Hypothalamus (tissue), 51 donors: ENCODE measurements at places on chromosomes 12 and 14.
A peak's percentile ranks its signal among the peaks of the same experiment; 100 is the strongest.

DNA sequence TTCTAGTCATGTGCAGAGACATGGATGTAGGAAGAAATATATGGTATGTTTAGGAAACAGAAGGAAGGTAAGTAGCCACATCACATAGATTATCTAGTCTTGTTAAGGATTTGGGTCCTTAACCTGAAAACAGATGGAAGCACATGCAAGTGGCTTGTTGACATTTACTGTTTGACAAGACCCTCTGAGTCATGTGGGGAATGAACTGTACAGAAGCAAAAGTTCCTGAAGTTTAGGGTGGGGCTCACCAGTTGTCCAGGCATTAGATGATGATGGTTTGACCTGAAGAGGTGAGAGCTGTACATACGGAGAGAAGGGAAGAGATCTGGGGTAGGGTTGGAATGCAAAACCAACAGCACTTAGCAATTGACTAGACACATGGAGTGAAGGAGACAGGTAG is 281.1 kb upstream of the GRIP1 start:
- no peak for DNase-seq

- no peak for DNase-seq
Observed at GRCh38 chr14:34099635-34100034, 148.8 kb upstream of the EGLN3 start.

- DNase-seq = no peak
Observed at GRCh38 chr12:96302687-96303310, 97.4 kb downstream of the CDK17 start.

DNA sequence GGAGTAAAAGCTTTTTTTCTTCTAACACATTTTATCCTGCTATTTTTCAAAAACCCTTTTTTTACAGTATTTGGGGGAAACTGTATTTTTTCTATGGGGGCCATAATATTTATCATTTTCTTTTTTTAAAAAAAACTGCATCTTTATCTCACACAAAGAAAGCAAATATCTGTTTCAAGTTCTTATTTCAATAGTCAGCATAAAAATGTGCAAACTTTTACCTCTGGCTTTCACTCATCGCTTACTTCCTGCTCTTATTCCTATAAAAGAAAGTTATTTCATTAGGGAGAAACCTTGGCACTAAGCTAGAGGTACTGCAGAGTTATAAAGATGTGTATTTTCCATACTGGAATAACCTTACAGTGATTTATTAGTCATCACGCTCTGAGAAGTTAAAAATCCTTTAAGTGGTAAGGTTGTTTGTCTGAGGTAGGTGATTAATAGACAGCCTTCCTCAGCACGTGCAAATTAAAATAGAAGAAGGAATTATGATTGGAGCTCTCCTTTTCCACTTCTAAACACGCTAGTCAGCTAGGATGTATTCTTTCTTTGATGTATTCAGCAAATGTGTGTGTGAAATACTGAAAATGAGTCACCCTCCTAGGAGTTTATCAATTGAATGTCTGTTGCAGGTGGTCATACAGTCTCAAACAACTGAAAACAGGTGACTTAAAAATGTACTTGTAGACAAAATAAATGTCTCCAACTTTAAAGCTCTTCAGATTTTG is 461.0 kb downstream of the GXYLT1 start:
- DNase-seq = no peak

GRCh38 chr14:47852278-47852677 is 176.9 kb upstream of the MDGA2 start:
- DNase-seq = no peak

GRCh38 chr14:89399157-89399556 is 17.9 kb downstream of the FOXN3 start:
- DNase-seq = no peak

- no peak for DNase-seq
Observed at GRCh38 chr14:68164711-68165113, 345.1 kb downstream of the RAD51B start.

DNA sequence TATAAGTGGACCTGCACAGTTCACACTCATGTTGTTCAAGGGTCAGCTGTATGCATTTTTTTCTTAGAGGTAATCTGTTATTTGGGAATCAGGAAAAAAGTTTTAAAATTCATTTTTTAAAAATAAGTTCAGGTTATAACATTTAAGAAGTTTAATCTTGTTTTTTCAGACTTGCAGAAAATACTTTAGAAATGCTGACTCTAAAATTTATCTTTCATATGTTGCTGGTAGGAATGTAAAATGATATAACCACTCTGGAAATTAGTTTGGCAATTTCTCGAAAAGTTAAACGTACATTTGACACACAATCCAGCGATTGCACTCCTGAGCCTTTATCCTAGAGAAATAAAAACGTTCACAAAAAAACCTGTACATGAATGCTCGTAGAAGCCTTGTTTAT is 4.7 kb downstream of the VRK1 start:
- no peak for DNase-seq

DNA sequence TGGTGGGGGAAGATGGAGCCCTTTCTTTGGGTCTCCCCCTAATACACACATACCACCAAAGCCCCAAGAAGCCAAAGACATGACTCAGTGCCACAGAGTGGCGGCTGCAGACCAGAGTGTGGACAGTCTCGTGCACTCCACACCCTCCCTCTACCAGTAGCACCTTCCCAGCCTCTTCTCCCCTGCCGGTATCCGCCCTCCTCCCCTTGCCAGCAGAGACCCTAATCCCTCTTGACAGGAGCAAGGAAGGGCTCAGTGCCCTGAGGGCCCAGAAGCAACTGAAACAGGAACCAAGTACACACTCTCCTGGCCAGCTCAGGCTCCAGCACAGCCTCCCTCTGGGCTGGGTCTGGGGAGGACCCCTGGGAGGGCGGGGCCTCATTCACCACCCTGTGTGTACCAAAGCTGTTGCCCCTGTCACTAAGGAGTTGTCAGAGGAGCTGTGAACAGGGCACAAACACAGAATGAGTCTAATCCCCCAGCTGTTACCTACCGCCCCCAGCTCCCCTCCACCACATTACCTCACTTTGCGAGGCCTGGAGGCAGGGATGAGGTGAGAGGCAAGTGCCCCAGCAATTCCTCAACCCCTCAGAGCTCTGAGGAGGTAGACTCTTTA is 8.2 kb downstream of the SPRYD3 start:
- DNase-seq = no peak

GRCh38 chr12:79782172-79782900 is 91.6 kb upstream of the PAWR start:
- DNase-seq = no peak

GRCh38 chr12:104171785-104172569 is 34.0 kb upstream of the NFYB start:
- no peak for DNase-seq

DNA sequence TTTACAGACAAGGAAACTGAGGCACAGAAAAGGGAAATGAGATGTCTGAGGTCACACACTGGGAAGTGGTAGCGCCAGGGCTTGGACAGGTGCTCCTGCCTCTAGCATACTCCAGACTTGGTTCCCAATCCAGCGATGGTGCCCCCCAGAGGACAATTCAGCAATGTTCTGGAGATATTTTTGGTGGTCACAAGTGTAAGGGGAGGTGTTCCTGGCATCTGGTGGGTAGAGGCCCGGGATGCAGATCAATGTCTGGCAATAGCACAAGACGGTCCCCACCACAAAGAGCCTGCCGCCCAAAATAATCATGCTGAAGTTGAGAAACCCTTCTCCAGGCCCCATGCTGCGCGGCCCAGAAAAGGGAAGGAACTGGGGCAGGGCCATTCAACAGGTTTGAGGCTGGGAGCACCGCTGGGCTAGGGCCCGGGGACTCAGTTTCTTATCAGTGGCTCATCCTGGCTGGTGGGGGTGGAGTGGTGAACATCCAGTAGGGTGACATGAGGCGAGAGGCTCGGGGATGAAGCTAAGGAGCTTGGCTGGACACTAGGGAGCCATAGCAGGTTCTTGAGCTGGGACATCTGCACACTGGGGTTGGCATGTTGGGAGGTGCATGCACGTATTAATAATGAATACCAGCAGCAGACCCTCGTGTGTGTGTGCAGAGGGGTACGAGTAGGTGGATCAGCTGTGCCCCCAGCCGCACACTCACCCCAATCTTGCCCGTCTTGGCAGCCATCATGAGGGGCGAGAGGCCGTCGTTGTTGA is 35.1 kb downstream of the TRPV4 start:
- no peak for DNase-seq

DNA sequence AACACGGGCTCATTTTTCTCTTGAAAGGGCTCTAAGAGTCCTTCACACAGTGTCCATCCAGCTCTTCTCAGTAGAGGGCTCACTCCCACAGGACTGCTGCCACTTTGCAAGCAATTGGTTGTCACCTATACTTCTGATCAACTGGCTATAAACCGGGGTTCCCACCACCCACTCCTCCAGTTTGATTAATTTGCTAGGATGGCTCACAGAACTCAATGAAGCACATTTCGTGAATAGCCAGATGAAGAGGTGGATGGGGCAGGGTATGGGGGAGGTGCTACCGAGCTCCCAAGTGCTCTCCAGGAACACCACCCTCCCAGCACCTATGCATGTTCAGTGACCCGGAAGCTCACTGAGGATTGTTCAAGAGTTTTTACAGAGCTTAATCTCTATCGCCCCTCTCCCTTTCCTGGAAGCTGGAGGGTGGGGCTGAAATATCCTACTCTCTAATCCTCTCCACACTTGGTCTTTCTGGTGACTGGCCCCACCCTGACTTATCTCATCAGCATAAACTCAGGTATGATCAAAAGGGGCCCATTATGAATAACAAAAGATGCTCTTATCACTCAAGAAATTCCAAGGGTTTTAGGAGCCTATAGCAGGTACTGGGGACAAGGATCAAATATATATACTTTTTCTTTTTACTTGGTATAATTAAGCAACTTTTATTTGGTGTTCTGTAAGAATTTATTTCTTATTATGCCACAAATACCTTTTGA is 13.9 kb upstream of the EGLN3 start:
- peak; percentile 15 for DNase-seq

GRCh38 chr14:41385797-41386196 is 220.9 kb upstream of the LRFN5 start:
- DNase-seq = no peak

DNA sequence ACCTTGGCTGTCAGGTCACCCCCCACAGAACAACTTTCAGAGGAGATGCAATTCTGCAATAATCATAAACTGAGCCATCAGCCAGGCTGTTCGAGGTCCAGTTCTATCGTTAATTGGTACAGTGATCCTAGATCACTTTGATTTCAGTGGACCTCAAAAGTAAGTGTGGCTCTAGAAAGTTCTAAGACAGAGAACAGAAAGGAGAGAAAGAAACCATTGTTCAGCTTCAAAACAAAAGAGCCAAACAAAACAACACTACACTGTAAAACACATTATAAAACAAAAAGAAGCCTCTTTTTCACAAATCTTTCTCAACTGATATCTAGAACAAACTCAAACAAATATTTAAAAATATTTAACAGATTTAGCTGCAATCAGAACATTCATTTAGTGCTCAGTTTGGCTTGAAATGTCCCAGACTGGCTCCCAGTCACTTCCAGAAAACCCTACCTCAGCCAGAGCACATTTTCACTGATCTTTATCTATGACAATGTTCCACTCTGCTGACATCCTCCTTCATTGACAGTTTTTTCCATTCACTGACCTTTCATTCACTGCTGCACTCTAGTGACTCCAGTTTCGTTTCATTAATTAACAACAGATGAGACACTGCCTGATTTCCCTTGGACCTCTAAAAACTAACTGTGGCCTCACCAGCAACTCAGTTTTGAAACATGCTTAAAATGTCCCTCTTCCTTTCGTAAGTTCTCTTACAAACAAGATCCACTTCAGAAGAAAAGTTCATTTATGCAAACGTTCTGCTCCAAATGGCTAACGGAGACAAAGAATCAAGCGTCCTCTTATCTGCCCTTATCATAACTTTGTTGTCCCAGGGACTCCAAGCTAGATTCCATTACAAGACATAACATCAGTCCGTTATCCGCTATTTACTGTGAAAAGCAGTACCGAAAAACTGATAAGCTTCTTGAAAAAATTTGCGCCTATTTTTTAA is 56.8 kb downstream of the DUSP16 start:
- DNase-seq = no peak

DNA sequence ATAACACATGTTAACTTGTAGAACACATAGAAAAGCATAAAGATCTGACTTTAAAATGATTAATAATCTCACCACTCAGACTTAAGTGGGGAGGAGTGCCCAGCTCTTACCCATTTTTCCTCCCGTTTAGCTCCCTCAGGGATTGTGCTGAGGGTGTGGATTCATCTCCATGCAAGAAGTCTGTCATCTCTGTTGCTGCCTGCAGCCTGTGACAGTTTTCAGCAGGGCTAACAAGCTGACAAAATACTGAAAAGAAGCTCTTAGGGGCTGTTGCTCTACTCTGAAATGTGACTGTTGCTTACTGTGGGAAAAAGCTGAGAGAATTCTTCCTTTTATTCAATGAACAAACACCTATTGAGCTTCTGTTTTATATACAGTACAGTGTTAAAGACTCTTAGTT is 216.2 kb downstream of the CPNE8 start:
- no peak for DNase-seq

DNA sequence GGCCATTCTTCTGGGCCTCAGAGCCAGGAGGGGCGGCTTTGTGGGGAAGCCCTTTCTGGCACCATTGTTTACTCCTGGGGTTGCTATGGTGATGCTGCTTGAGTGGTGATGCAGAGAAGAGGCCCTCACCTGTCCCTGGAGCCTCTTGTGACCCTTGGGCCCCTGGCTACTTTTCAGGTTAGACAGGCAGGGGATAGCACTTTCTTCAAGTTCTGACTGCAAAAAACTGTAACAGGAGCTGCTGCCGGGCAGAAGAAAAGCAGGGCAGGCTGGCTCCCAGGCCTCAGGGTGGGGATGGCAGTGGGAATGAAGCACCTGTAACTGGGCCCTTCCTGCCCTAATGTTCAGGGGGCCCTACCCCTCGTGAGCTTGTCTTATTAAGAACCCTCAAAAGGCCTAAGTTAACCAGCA is at the start of gene TEX52:
Gene TEX52 (minus strand): TSS at position 19 of the 411 bp plus-strand sequence. CDS start 13 bp downstream, at position 6.
- DNase-seq = no peak

- DNase-seq = no peak
Observed at GRCh38 chr12:127509066-127509778, 757.7 kb upstream of the TMEM132C start.

GRCh38 chr12:14716848-14717444 is 20.5 kb upstream of the GUCY2C start:
- no peak for DNase-seq

DNA sequence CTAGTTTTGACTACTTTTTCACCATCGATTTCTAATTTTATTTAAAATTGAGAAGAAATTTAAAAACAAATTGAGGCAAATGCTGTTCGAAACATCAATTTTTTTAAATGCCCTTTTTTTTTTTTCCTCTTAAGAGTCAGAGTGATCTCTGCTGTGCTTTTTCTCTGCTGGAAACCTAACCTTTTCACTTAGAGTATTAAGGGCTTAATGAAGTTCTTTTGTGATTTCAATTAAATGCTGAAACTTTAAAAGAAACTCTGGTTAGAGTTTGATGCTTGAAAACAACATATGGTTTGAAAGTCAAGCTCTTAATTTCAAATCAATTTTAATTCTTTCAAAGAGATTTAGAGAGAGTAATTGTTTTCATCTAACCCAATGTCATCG is 171.8 kb downstream of the TMTC2 start:
- DNase-seq = no peak

DNA sequence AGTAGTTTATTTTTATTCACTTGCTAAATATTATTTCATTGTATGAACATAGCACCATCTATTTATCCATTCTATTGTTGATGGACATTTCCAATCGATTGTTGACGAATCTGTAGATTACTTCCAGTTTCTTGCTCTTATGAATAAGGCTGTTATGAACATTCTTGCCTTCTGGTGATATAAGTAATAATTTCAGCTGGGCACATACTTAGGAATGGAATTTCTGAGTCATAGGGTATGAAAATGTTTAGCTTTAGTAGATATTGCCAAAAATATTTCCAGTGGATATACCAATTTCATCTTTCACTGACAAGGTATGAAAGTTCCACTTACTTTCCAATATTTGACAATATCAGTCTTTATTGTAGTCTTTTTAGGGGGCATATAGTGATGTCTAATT is 468.5 kb downstream of the ETNK1 start:
- no peak for DNase-seq

GRCh38 chr12:41221491-41221890 is 33.4 kb downstream of the PDZRN4 start:
- DNase-seq = no peak
